Femur (tissue), 1 donor: ENCODE measurements at places on chromosomes 2 and 18.

- no peak for DNase-seq
These were observed 12.5 kb upstream of the TXNL4A start for GRCh38 chr18:80000877-80001276.

DNA sequence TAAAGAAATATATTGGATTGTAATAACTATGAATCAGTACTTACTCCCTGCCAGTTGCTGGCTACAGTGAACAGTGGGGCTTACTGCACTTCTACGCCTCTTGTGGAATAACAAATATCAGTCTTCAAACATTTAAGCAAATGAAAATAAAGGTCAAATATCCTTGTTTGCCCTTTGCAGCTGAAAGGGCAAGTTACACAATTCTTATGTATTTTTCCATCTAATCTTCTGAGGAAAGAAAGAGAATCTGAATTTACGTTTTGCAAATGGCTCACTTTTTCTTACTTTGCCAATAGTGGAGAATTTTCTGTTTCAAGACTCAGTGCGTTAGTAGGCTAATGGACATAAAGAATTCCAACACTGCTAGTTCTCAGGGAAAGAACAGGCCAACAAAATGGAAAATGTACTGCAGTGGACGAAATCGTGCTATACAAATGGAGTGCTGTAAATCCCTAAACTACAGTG lies 157.2 kb upstream of the TMEM200C start:
- no peak for DNase-seq

DNA sequence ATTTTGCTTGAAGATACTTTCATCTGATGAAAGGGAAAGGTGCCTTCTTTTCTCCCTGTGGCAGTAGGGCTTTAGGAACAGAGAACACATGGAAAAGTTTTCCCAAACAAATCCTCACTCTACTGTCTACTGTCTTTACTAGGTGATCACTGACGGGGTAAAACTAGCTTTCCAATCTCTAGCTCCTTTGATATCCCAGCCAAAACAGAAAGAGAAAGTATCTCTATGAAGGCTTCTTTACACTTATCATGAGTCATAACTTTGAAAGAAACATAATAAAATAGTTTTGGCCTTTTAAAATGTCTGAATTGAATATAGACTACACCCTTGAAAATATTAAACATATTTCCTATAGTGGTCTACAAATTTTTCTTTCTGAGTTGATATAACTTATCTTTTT lies 214.5 kb downstream of the DSEL start:
- no peak for DNase-seq

DNA sequence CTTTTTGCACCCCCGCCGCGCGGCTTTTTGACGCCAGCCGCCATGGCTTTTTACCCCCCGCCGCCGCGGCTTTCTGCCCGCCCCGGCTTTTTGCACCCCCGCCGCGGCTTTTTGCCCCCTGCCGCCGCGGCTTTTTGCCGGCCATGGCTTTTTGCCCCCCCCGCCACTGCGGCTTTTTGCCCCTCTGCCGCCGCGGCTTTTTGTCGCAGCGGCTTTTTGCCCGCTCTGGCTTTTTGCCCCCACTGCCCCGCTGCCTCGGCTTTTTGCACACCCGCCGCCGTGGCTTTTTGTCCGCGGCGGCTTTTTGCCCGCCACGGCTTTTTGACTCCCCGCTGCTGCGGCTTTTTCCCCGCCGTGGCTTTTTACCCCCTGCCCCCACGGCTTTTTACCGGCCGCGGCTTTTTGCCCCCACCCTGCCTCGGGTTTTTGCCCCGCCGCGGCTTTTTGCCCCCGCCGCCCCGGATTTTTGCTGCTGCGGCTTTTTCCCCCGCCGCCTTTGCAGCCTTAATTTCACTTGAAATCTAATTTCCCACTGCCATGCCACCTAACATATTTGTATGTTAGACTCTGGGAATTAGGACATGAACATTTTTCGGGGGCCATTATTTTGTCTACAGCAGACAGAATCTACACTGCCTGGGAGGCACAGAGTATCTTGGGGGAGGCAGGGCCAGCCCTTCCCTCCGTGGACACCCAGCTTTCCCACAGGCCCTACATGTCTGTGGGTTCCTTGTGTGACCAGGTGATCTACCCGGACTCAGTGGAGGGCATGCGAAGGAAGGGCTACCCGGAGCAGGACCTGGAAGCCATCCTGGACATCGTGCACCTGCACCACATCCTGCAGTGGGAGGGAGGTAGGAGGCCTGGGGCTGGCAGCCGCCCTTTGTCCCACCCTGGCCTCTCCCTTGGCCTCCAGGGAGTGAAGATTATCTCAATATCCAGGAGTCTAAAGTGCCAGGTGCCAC lies 3031.0 kb upstream of the TEKT4 start:
- no peak for DNase-seq

DNA sequence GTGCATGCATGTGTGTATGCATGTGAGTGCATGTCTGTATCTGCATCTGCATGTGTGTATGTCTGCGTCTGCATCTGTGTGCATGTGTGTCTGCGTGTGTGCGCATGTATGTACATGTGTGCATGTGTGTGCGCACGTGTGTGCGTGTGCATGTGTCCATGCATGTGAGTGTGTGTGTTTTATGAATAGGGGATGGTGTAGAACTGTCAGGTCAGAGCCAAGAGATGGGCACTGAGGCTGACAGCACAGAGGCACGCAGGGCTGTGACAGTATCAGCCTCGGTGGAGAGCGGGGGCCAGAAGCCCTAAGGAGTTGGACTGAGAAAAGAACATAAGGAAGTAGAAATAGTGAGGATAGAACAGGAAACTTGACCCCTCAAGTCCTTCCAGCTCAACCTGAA lies 494.0 kb upstream of the MYT1L start:
- no peak for DNase-seq

DNA sequence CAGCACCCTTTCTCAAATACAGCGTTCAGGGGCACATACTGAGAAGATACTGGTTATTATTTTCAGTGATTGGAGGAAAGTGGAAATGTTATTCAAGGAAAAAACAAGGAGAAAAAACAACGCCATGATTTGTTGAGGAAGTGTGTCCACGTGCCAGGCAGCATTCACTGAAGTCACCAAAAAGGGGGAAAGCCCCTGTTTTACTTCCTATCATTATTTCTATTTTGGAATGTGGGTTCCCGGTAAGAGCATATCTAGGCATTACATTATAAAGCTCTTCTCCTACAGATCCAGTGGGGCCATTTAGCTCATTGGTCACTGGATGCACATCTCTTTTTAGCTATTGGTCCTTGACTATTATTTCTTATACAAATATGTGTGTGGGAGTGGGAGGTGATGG lies 518.7 kb downstream of the TXNL1 start:
- DNase-seq: no peak

DNA sequence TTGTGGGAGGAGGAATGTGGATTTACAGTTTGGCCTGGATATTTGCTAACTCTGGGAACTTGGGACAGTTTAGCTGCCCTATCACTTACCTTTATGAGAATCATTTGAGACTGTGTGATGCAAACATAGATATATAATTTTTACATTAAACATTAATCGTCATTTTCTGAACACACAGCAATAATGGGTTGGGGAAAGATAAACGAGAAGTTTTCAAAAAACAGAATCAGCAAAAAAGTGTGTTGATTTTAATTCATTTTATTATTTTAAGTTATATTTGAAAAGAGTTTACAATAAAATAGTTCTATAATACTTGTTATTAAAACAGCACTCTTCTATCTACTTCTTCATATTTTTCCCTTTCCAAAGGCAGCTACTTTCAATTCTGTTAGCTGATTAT lies 813.3 kb downstream of the SLC4A3 start:
- no peak for DNase-seq
